ENCODE measurements at places on chromosomes 5 and 9.

- no peak for DNase-seq
Measured at GRCh38 chr5:68542207-68542606, 326.7 kb downstream of the PIK3R1 start.

DNA sequence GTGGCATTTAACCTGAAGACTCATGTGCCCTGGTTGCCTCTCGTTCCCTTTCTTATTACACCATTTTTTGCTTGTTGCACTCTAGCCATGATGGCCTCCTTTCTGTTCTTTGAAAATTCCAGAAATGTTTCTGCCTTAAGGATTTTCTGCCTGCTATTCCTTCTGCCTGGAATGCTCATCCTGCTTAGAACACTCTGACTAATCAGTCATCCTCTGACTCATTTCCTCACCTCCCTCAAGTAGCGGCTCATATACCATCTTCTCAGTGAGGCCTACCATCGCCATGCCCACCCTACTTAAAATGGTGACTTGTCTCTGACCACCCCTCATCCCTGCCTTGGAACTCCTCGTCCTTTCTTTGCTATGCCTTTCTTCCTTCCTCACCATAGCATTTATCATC is 68.8 kb downstream of the KIF4B start:
- peak; percentile 84 for DNase-seq

DNA sequence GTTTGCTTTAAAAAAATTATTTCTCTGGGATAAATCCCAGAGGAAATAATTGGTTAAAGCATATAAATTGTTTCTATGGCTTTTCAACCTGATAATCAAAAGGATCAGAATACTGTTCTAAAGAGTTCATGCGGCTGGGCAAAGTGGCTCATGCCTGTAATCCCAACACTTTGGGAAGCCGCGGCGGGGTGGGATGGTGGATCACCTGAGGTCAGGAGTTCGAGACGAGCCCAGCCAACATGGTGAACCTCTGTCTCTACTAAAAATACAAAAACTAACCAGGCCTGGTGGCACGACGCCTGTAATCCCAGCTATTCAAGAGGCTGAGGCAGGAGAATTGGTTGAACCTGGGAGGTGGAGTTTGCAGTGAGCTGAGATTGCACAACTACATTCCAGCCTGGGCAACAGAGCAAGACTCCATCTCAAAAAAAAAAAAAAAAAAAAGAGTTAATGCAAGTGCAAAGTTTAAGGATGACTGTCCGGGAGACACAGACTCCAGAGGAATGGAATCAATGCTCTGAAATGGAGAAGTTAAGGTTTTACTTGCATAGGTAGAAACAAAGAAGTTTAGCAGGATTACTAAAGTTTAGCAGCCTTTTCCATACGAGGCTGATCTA is 16.6 kb upstream of the GRHPR start:
- no peak for DNase-seq

DNA sequence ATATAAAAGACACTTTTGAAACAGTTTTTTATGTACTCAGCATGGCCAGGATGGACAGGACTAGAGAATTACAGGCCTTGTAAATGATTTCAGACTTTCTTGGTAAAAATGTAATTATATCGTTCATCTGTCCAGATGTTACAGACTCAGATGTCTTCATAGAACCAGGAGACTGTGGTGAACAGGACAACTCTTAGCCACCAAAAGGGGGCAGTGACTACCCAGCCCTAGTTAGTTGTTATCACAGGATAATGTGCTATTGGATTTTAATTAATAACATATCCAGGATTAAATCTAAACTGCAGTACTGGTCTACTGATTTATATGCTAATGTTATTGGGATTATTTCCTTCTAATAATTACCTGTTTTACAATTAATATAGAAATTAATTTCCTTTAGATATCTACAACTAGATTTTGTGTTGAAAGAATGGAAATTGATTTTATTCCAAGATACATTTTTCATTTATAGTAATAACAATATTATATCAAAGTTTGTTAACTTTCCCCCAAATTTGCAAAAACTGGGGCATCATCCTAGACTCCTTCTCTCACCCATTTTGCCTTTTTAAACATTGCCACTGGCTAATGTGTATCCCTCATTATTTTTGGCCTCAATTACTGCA is 99.4 kb downstream of the MTREX start:
- peak; percentile 30 for DNase-seq

GRCh38 chr5:67267512-67268216 is 71.1 kb upstream of the CD180 start:
- DNase-seq: no peak

- no peak for DNase-seq
Measured at GRCh38 chr5:94361832-94362796, 256.3 kb downstream of the KIAA0825 start.

- DNase-seq: no peak
Measured at GRCh38 chr5:180176191-180176590, 32.8 kb downstream of the RASGEF1C start.

GRCh38 chr5:10110228-10110627 is 139.5 kb downstream of the ATPSCKMT start:
- no peak for DNase-seq

GRCh38 chr5:154962494-154962893 is 21.6 kb downstream of the MRPL22 start:
- peak; percentile 28 for DNase-seq

- DNase-seq: no peak
Measured at GRCh38 chr9:76662476-76663281, 101.6 kb upstream of the PCA3 start.

DNA sequence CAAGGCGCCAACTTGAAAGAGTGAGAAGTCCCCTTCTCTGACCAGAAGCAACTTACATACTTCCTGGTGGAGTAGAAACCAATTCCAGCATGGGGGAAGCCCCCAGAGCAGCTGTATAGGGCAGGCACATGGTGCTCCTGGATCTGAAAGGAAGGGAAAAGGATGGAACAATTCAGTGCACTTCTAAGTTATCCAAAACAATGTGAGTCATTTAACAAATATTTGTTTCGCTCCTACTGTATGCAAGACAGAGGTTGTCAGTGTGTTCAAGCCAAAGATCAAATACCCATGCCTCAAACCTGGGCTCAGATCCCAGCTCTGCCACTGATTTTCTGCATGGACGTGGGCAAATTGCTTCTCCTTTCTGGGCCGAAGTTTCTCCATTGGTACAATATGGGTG is 67.1 kb downstream of the LHX2 start:
- peak; percentile 45 for DNase-seq

GRCh38 chr9:71783120-71783523 is 14.8 kb upstream of the CEMIP2 start:
- DNase-seq: no peak

- DNase-seq: no peak
Measured at GRCh38 chr9:37745970-37746369, 7.6 kb upstream of the TRMT10B start.

GRCh38 chr5:77620405-77620804 is 18.1 kb downstream of the OTP start:
- no peak for DNase-seq

- DNase-seq: no peak
Measured at GRCh38 chr5:43348207-43348606, 35.0 kb upstream of the HMGCS1 start.

GRCh38 chr9:133647148-133647547 is 11.0 kb downstream of the DBH start:
- DNase-seq: no peak

DNA sequence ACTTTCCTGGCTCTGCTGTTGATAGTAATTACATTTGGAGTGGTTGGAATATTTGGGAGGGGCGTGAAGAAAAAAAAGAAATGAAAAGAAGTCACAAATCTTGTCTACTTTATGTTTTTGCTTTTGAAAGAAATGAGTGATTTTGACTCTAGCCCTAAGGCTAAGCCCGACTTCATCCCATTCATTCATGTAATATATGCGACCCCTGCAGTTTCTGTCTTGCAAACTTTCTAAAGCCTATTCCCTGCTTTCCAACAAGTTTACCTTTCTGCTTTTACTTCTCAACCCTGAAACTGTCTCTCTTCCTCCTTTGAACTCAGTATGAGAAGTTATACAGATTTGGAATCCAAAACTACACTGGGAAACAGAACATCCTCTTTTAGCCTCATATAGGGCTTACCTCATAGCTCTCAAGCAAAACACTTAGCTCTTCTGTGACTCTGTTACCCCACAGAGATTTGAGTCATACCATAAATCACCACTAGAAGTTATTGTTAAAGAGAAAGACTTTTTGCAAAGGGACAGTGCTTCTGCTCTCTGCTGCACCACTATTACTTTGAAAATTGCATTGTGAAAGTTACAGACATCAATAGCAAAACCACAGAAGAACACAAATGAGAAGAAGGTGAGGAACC is 1.6 kb downstream of the CFAP95 start:
- peak; percentile 46 for DNase-seq

DNA sequence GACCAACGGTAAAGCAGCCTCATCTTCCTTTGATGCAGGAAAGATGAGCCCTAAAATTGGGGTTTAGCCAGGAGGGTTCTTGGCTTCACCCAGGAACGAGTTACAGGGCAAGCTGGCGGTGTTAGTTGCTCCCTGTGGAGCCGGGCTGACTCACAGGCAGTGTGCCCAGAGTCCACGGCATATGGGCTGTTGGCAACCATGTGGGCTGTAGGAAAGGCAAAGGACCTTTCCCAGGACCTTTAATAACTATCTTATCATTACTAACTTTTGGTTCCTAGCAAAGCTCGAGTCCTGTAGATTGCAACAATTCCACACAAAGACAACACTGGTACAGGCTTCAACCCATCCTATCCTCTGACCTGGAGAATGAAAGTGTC is 29.8 kb upstream of the CLPTM1L start:
- DNase-seq: no peak

DNA sequence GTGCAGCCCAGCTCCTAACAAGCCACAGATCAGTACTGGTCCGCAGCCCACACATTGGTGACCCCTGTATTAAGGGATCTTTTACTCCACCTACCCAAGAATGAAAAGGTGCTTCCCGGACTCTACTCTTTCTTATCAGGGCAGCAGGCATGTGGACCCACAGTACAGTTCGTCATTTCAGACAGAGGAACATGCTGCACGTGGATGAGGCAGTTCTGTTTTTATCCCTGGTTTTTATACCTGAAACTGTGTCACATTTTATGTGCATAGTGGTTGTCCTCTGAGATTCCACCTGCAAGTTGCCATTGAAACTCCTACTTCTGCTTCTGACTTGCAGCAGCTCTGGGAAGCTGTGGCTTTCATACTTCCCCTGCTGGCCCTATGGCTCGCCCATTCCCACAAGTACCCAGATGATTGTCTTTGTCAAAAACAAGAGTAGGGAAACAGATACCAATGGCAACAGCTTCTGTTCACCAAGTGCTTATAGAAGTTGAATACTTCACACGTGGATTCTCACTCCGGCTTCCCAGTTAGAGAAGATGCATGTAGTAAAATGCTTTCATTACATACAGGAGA is 208.0 kb downstream of the TRIO start:
- DNase-seq: no peak
